Astrocyte of the spinal cord (primary cell): ENCODE measurements at places on chromosomes 2 and 18.
A peak's percentile ranks its signal among the peaks of the same experiment; 100 is the strongest.

GRCh38 chr2:172431463-172431862, 4.1 kb downstream of the ITGA6 start:
- no peak for DNase-seq

GRCh38 chr2:96604104-96604503, 34.0 kb downstream of the KANSL3 start:
- DNase-seq: no peak

- peak; percentile 52 for DNase-seq
Observed at GRCh38 chr2:231795525-231796327, 9.5 kb downstream of the COPS7B start.

DNA sequence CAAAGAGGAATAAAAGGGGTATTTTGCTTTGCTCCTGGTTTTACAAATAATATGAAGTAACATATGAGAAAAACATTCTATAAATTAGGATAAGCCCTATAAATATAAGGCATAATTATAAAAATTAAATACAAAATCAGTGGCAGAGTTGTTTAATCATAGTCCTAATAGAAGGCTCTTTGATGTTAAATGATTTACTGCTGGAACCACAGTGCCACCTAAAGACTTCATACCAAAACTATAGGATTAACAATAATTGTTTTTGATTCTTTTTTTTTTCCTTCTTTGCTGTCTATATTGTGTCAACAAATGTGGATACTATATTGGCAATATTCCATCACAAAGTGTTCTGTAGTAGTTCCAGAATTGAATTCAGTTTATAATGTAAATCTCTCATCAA, 837.7 kb upstream of the SLC39A10 start:
- DNase-seq: no peak

DNA sequence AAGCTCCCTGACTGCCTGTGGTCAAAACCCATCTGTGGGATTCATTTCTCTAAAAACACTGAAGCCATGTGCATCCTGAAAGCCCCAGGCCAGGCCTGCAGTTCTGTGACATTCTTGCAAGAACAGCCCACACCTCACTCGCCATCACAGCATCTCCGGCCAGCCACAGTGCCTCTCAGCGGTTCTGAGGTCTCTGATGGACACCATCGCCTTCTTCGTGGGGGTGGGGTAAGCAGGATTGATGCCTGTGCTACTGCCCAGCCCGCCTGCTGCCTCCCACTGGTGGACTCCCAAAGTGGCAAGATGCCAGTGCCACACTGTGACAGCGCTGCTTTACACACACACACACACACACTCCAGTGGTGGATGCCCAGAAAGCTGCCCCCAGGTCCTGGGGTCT, 5.2 kb upstream of the PRLH start:
- no peak for DNase-seq

GRCh38 chr2:126808929-126809328, 89.8 kb upstream of the TEX51 start:
- no peak for DNase-seq

GRCh38 chr2:38697116-38697840, 31.4 kb downstream of the GALM start:
- DNase-seq: no peak
